ENCODE measurements at places on chromosomes 12 and 14.

DNA sequence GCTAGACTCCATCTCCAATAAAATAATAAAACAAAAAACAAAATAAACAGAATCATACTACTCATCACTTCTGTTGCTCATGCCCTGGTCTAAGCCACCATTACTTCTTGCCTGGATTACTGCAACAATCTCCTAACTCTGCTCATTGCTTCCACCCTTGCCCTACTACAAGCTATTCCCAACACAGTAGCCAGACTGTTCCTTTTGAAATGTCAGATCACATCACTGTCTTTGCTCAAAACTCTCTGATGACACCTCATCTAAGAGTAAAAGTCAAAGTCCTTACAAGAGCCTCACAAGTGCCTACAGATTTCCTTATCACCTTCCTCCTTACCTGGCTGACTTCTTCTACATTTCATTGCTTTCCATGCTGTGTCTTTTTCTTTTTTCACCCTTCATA is 10.0 kb downstream of the FBXO33 start:
- no peak for DNase-seq

DNA sequence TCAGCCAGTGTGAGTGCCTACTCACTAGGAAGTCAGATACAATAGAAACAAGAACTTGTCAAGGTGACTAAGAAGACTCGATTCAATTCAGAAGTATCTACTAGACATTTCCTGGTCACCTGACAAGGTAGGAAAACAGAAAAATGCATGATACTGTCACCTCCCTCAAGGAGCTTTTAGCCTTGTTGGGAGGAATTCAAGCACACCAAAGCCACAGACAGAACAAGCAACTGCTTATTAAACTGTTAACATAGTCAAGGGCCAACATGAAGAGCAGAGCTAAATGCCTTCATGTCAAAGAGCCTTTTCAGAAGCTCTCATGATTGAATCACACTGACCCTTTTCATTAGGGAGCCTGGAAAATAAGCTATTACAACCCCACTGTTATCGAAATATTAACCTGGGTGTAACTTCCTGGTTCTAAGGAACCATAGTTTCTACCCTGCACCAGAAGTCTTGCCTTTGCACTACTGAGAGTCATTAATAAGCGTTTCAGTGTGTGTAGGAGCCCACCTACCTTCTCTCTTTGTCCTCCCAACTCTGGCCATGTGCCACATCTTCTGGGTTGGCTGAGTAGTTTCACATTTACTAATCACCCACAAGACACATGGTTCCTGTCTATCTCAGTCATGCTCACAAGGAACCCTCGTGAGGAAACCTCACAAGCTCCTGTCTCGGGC is 31.0 kb upstream of the LGALS3 start:
- no peak for DNase-seq

DNA sequence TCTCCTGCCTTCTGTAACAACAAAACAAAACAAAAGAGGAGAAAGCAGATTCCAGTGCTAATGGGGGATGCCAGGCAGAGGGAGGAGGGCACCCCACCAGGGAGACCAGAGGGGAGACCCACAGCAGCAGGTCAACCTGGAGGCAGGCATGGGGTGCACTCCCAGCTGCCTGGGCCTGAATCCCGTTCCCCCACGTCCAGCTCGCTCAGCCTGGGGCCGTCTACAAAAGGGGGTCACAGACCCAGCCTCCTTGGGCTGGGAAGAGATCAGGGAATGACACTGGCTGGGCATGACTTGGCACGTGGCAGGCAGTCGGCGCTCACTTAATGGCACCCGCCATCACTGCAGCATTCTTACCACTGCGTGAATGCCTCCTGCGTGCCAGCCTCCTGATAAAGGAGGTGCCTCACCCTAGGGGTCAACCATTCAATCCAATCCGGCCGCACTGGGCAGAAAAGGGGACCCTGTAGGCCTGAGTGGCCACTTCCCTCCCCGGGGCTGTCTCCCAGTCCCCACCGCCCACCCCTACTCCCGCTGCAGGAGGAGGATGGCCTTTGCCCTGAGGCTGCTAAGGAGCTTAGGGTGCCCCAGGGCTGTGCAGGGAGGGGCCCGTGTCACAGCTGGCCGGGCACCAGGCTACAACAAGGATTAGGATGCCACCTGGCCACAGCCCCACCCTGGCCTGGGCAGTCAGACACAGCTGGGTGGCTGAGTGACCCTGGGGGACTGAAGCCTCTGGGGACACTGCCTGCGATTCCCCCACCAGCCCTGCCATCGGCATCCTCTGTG is 87.5 kb downstream of the NCOR2 start:
- no peak for DNase-seq

GRCh38 chr12:77947746-77948145 is 117.1 kb downstream of the NAV3 start:
- no peak for DNase-seq

GRCh38 chr14:103232831-103233319 is 101.2 kb upstream of the EIF5 start:
- DNase-seq = no peak

GRCh38 chr14:81673930-81674329 is 140.3 kb upstream of the SEL1L start:
- no peak for DNase-seq

GRCh38 chr14:93430315-93431035 is at the start of gene UNC79:
Gene UNC79, plus strand, starts transcription at chr14:93430939. Its CDS starts 91 bp downstream, at chr14:93431030.
- no peak for DNase-seq

GRCh38 chr14:103698380-103699260 is 16.6 kb downstream of the XRCC3 start:
- DNase-seq = no peak

DNA sequence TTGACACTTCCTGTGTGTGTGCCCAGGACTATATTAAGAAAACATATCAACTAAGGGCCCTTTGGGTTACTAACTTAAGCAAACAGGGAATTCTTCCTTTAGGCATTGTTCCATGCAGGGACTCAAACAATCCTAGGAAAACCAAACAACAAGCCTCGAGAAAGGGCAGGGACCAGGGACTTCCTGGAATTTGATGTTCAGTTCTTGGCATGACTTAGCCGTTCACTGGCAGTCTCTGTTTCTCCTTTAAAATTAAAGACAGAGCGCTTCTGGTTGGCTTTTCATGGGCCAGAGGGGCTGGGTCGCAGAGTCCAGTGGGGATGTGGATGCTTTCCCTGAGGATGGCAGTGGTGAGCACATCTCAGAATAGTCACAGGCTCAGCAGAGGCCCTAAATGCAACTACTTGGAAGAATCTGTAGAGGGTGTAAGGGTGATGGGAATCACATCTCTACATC is 35.2 kb downstream of the RNFT2 start:
- DNase-seq = no peak

GRCh38 chr12:63085120-63085519 is 65.9 kb downstream of the AVPR1A start:
- DNase-seq = no peak

GRCh38 chr12:10623131-10623530 is 9.7 kb upstream of the MAGOHB start:
- peak; percentile 29 for DNase-seq

- DNase-seq = peak; percentile 86
These were observed 50.1 kb upstream of the STK38L start for GRCh38 chr12:27193854-27194544.

DNA sequence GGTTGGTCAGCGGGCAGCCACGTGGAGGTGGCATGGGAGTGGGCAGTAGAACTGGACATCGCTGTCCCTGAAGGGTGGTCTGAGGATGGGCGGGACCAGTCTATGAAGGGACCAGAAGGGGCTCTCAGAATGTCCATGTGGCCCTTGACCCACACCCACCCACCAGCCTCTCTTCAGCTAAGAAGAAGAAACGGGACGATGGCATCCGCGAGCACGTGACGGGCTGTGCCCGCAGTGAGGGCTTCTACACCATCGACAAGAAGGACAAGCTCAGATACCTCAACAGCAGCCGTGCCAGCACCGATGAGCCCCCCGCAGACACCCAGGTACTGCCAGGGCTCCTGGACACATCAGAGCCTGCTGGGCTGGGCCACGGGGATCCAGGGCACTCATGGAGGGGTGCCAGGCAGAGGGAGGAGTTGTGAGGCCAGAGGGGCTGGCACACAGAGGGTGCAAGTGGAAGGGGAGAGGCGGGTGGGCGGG is 21.3 kb downstream of the SETD1B start:
- no peak for DNase-seq

GRCh38 chr14:74954232-74954946 is 1.0 kb downstream of the PGF start:
- DNase-seq = no peak

GRCh38 chr12:117125767-117126166 is 26.6 kb upstream of the TESC start:
- DNase-seq = no peak

DNA sequence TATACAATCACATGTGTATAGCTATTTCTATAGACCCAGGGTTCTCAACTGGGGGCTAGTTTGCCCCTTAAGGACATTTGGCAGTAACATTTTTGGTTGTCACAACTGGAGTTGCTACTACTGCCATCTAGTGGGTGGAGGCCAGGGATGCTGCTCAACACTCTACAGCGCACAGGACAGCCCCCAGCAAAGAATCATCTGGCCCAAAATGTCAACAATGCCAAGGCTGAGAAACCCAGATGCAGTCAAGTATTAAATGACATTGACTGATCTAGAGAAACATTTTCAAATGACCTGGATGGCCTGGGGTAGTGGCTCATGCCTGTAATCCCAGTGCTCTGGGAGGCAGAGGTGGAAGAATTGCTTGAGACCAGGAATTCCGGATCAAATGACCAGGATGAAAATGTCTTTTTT is 5.8 kb downstream of the WSB2 start:
- peak; percentile 22 for DNase-seq

DNA sequence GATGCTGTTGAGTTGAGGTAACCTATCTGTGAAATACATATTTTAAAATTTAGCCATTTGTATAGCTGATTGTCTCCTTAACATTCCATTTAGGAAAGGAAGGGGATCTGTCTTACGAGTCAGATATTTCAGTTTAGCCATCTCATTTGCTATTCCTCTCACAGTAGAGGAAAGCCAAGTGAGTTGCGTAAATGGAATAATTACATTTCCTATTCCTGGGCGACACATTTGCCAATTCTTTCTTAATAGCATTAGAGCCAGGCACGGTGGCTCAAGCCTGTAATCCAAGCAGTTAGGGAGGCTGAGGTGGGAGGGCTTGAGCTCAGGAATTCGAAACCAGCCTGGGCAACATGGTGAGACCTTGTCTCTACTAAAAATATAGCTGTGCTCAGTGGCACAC is 116.3 kb downstream of the TMX1 start:
- DNase-seq = no peak

DNA sequence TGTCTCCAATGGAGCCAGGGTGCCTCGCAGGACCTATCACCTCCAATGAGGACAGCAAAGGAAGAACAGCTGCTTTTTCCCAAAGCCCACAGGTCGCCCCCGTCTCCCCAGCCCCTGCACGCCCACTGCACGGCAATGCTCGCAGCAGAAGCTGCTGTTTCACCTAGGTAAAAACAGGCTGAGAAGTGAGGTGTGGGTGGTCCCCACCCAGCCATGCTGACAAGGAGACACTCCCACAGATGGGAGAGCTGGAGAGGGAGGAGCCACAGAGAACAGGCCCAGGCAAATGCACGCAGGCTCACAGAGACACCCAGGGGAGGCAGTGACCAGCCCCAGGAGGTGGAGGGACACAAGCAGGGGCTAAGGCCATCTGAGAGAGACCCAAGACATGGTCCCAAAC is 10.4 kb downstream of the CFAP73 start:
- no peak for DNase-seq

DNA sequence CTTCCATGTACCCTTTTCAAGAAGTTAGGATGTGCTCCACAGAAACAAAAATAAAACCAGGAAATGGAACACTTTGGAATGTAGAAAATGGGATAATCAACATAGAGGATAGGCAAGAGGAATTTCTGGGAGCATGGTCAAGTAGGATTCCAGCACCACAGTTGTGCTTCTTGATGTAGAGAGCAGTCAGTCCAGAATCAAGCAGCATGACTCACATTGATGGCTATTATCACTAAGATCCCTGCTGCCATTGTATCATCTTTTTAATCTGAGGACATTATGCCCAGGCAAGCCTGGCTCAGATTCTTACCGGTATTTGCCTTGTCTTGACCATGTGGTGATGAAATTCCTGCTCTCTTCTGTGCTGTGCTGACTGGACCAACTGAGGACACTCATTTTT is 5.7 kb downstream of the ETFRF1 start:
- DNase-seq = peak; percentile 77

DNA sequence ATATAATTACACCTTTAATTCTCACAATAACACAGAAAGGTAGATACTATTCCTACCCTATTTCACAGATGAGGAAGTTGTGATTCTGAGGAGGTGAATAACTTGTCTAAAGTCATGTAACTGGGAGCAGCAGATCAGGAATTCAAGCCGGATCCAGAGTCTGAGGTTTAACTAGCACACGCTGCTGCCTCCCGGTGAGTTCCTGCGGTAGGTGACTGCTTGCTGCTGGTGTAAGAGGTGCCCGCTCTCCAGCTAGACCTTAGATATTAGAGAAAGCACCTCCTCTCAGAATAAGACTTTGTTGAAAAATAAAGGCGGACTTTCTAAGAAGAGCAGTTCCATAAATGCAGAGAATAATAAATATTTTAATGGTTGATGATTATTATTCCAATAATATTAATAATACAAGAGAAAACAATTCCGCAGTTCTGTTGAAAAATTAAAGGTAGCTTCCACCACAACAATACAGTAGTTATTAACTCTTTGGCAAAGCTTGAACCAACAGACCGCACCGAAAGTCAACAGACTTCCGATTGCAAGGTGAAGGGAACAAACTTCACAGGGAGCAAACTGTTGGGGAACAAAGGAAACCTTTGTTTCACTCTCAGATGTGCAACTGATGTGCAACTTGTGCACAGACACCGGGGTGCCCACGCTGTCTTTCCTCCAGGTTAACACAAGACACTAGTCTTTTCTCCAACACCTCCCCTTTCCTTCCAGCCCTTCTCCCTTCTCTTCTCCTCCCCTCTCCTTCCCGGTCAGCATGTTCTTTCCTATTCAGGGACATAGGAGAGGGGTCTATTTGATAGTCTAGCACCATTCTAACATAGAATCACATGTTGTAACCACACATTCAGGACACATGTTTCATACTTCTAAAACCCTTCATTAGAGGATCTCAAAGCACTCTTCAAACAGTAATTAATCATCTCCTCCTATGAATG is 73.2 kb upstream of the EGLN3 start:
- DNase-seq = no peak

- DNase-seq = no peak
These were observed 60.0 kb upstream of the DIO3 start for GRCh38 chr14:101501341-101501740.

GRCh38 chr14:94054401-94054800 is 26.6 kb downstream of the DDX24 start:
- DNase-seq = no peak

DNA sequence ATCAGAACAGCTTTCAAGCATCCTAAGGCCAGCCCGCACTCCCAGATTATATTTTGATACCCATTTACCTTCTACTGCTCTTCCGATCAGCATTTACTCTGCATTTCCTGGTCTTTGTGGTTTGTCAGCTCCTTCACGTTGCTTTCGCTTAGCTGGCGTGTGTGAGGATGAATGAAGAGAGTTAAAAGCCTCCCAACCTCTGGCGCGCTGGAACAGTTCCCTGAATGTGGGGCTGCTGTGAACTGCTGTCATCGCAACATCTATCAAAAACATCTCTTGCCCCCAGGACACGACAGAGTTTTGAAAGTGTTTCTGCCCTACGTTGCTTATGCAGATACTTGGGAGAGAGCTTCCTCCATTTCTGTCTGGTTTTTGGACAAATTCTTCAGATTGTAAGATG is 129.2 kb downstream of the KCNA5 start:
- DNase-seq = no peak

All from IMR-90 (cell line).